ELR (cell line): ENCODE measurements at places on chromosomes 5 and 9.

DNA sequence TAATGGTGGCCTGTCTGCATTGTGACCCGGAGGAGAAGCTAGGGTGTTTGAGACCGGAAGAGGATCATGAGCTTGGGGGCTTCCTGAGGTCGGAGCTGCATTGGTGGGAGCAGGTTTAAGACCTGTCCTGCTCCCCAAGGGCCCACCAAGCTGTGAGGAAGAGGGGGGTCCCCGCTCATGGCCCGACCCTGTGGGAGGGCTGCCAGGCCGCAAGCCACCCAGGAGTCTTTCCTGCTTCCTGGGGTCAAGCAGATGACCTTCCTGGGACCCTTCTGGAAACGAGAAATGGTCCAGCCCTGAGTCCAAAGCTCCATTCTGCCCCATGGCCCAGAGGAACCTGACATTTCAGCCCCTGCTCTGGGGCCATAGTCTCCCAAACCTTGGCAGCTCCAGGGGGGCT is 61.5 kb upstream of the RNU6ATAC start:
- no peak for DNase-seq

DNA sequence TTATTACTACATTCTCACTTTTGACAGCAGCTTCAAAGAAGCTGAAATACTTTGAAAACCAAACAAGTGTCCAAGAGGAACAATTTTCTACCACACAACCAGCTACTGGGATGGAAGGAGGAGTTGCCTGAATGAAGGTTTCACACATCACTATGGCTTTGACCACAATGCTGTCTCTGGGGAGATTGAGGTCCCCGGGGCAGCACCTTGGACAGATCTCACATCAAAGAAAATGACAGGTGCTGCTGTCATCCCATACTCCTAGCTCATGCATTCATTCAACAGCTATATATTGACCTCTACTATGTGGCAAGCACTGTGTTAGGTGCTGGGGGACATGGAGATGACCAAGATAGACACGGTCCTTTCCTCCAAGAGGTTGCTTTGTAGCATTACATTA is 233.2 kb upstream of the RASEF start:
- no peak for DNase-seq

DNA sequence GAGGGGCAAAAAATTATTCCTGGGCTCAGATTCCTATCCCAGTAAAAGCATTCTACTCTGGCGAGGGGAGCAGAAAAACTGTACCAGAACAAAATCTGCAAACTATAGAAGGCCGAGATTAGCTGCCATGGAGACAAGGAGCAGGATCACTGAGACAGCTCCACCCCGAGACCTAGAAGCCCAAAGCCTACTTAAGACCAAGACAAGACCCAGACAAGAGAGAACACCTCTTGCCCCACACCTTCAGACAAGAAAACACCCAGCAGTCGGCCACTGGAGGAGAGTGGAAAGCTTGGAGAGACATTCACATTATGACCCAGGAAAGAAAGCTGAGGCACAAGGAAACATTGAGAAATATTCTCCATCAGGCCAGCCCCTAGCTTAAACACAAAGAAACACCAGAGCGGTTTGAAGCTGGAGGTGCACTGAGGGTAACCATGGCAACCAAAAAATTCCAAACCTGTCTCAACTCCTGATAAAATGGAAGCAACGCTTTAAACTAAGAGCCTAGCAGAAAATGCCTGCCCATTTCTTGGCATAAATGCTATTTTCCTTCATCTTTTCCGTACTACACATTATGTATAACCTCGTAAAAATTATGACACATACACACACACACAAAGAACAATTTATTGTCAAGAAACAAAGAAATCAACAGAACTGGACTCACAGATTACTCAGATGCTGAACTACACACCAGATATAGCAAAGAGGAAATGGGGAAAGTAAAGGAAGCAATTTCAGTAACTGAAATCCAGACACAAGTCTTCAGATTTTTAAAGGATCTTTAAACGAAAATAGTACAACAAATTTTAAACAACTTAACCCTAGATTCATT is 53.8 kb upstream of the FTMT start:
- DNase-seq: peak; percentile 25

DNA sequence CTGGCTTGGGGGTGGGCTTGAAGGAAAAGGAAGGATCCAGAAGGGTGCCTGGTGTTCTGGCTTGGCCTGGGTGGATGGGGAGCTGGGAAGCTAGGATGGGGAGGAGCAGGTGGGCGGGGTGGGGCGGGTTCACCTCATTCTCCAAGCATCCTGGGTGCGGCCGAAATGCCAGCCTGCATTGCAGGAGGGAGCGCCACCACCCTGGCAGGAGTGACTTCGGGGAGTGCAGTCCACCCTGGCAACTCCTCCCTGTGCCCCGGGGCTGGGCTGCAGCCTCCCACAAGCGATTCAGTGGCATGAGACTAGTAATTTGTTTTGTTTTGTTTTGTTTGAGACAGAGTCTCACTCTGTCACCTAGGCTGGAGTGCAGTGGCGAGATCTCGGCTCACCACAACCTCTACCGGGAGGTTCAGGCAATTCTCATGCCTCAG is 5.5 kb downstream of the TTC16 start:
- DNase-seq: no peak

DNA sequence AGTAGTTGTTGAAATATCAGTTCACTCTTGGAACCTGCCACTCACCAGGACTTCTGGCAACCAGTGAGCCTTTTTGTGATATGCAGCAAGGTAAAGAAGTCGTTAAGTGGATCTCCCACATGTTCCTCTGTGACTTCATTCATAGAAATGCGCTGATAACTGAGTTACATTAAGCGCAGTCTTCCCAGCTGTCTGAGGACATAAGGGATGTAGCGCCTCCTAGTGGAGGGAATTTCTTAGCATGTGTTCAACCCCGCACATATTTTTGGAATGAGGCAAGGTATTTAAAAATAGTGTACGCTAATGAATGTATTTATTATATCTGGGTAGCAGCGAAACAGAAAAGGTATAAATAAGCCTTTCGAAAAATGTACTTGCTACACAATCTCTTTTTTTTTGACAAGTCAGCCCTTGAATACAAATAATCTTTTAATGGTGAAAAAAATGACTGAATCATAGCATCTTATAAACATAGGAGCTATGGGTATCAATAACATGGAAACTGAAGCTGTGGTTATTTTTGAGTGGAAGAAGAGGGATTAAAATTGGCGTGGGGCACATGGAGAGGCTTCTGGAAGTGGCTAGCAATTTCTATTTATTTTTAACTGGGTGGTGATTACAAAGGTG is 38.0 kb downstream of the PALM2AKAP2 start:
- peak; percentile 99 for DNase-seq

DNA sequence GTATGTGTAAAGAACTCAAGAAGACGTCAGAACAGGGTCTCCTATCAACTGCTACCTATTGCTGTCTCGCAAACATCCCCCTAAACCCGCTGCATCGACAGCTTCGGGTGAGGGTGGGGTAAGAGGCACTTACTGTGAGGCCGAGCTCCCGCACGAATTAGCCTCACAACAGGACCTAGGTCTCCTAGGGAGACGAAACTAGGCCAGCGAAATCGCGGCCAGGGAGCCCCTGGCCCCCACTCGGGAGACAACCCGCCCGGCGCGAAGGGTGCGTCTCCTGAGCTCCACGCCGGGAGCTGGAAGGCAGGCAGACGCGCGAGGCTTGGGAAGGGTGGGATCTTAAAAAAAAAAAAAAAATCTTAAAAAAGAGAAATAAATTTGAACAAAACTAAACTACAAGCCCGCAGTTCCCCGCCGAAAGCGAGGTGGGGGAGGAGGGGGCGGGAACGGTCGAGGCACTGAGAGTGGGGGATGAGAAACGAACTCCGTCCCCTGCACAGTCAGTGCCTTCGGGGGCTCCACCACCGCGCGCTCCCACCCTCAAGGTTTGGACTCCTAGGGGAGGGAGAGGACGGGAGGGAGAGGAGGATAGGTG is 33.0 kb upstream of the NFIB start:
- DNase-seq: no peak

GRCh38 chr5:62134811-62135210 is 171.2 kb upstream of the KIF2A start:
- DNase-seq: no peak

DNA sequence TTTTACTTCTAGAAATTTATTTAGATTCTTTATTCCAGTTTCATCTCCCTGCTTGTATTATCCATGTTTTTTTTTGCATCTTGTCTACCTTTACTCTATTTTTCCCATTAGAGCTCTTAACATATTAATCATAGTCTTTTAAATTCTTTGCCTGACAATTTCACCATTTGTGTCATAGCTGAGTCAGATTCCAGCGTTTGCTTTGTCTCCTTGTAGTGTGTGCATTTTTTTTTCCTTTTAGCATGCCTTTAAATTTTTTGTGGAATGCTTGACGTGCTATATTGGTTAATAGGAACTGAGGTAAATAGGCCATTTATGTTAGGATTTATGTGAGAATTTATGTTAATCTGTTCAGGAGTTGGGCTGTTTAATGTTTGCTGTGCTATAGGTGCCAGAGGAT is 41.8 kb upstream of the NFIL3 start:
- peak; percentile 53 for DNase-seq

DNA sequence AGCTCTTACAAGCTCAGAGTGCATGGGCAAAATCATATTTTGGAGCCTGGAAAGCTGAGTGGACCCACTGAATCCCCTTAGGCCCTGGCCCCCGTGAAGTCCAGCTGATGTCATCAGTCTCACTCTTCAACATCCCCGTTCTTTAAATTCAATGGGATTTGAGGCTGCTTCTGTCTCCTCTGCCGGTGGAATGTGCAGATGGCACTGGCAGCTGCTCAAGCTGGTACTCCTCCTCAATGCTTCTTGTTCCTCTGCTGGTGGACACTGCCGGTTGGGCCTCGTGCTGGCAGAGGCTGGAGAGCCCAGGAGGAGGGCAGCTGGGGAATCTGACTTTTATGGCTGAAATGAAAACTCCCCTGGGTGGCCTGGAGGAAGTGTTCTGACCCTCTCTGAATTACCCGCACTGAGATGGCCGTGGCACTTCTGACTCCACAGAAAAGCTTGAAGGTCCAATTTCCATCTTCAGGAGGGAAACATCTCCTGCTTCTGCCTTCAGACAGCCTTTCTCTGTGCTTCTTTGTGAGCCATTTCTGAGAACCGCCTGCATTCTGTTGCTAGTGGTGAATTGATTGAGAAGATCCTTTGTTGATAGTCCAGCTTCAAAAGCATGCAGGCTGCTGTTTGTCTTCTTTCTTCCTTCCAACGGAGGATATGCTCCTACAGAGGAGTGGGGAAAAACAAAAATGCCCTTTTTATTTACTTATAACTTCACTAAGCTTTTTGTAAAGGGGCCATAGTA is 298.9 kb downstream of the TMEM38B start:
- no peak for DNase-seq

GRCh38 chr9:107928701-107929371 is 439.3 kb upstream of the KLF4 start:
- DNase-seq: no peak

DNA sequence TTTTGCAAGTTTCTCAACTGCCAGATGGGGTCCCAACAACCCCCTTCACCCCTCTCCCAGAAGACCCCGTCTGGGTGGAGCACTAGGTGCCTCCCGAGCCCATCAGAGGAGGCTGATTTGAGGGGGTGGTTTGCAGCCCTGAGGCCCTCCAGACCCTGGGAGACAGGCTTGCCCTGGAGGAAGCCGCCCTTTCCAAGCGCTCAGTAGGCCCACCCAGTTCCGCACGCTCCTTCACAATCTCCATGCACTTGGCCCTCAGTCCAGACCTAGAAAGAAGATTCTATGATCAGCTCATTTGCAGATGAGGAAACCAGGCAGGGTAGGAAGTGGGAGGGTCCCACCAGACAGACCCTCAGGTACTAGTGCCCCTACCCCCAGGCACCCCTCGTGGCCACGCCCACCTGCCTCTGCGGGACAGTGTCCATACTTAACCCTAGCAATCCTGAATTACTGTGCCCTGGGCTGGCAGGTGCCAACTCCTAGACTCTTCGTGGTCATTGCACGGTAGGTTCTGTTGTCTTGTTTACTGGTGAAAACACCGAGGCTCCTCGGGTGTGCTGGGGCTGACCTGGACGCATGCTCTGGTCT is 22.3 kb downstream of the OR2V1 start:
- DNase-seq: no peak

DNA sequence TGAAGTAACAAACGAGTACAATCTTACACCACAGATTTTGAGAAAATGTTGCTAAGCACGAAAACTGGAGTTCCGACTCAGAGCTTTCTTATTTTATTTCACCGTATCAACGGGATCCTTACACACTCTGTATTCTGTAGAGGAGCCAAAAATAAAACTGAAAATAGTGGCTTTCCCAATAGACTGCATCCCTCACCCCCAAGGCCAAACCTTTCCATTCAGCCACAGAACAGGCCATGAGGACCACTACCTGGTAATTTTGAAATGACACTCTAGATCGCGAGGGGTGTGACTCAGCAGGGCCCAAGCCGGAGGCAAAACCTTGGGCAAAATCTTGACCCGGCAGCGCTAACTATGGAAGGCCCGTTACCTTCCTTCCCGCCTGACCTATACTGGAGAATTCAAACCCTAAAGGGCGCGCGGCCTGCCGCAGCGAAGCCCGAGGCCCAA is 432 bp downstream of the HSPA9 start:
- DNase-seq: peak; percentile 63

GRCh38 chr9:37975639-37976038 is 71.7 kb upstream of the SLC25A51 start:
- DNase-seq: no peak

DNA sequence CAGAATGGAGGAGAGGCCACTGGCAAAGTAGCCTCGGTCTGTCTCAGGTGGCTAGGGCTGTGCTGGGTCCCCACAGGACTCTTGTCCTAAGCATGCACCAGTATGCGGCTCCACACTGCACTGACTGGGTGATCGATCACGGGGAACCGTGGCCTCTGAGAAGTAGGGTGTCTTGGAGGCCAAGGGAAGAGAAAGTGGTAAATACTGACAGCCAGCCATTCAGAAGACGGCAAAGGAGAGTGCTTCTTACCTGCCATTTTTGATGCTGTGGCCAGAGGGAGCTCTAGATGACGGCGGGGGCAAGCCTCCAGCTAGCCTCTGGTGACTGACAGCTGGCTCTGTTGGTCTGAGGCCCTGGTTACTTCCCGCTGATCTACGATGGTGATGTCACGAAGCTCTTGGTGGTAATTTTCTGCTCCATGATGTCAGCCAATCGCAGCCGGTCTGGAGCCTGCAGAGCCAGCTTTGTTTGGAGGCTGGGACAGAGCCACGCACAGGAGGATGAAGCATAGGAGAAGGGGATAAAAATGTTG is 40.4 kb upstream of the GADD45G start:
- DNase-seq: no peak

DNA sequence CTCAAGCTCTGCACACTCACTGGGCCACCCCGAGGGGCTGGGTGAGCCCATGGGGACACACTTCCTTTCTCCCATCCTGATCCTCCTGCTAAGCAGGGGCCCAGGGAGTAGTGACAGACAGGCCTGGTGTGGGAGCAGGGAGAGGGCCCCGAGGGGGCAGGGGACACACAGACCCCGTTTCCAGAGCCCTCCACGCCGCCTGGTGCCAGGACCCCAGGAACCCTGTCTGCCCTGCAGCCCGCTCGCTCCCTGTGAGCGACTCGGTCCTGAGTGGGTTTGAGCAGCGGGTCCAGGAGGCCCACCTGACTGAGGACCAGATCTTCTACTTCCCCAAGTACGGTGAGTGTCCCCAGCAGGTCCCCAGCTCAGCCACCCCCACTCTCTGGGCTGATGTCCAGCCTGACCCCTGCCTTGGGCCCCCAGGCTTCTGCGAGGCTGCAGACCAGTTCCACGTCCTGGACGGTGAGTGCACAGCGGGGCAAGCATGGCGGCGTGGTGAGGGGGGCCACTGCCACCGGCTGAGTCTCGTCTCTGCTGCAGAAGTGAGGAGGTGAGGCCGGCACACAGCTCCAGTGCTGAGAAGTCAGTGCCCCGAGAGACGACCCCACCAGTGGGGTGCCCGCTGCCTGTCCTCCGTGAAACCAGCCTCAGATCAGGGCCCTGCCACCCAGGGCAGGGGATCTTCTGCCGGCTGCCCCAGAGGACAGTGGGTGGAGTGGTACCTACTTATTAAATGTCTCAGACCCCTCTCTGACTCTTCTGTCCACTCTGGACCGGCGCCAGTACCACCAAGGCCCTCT is 1.4 kb downstream of the C8G start:
- no peak for DNase-seq
